Ovary (tissue), 10 donors: ENCODE measurements at places on chromosomes 7 and 10. TPM values are rescaled to one million over a fixed set of nuclear protein-coding genes. Genes with fewer than 3 reads are reported as not detected.

DNA sequence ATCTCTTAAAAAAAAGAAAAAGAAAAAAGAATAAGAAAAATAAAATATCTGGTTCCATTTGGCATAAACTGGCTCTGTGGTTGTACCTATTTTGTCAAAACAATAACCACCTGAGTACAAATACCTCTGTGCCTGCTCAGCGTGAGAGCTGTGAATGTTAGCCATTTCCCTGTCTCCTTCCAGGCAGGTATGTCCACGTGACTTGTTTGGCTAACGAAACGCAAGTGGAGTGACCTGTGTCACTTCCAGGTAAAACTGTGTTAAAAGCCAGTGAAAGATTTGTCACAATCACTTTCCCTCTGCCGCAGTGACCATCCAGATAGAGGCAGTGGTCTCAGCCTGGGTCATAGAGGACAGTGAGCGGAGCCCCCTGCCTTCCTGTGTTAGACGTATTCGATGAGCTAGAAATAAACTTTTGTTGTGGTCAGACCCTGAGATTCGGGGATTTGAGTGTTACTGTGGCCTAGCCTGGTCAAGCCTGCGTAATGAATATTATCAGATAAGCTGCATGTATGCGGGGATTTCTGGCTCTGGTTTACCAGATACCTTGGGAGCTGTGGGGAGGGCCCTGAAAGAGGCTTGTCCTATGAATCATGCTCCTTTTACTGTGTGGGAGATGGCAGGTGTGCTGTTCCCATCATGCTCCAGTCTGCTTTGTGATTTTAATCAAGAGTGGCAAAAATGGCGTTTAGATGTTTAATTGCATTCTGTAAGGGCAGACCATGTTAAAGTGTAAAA lies 3.8 kb downstream of the PTER start:
- no peaks in the 10 kb centered on the region for H3K36me3 ChIP-seq
- no peak overlapping the region for H3K27ac ChIP-seq
- H3K4me3 ChIP-seq = no peak overlapping the region

The COL1A2 gene
- total RNA-seq = 545 TPM

DNA sequence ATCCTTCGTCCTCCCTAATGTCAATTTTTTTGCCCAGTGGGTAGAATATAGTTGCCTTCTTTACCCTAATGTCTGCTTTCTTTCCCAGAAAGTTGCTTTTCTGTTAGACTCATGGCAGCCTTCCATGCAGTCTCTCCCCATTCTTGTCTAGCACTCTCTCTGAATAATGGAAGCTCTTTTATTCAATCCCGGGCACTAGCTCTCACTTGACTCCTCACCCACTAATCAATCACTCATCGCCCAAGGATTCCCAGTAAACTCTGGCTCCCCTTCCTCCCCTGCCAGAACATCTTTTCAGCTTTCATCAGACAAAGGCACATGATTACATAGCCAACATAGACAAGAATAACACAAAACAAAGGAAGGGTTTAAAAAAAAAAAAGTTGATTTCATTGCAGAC lies 100.2 kb upstream of the RELN start:
- no peaks in the 10 kb centered on the region for H3K4me1 ChIP-seq
- no peaks in the 10 kb centered on the region for H3K36me3 ChIP-seq
- H3K27me3 ChIP-seq = no peaks in the 10 kb centered on the region
- H3K27ac ChIP-seq = no peak overlapping the region
- no peak overlapping the region for H3K4me3 ChIP-seq

The POT1 gene
- 33.0 TPM for total RNA-seq

The ASAH2 gene
- 0.51 TPM for total RNA-seq

GRCh38 chr10:48232717-48233447 lies 41.6 kb downstream of the FRMPD2 start:
- H3K4me3 ChIP-seq = no peak overlapping the region
- no peak overlapping the region for H3K27ac ChIP-seq
- H3K36me3 ChIP-seq = no peaks in the 10 kb centered on the region
- no peaks in the 10 kb centered on the region for H3K4me1 ChIP-seq
- no peaks in the 10 kb centered on the region for H3K27me3 ChIP-seq
- no peak for DNase-seq

The ZNF138 gene
- 11.0 TPM for total RNA-seq

- H3K4me1 ChIP-seq = no peaks in the 10 kb centered on the region
- no peaks in the 10 kb centered on the region for H3K36me3 ChIP-seq
- H3K27ac ChIP-seq = no peak overlapping the region
- no peak for DNase-seq
Measured at GRCh38 chr7:16813232-16813616, 8.4 kb upstream of the AGR2 start.

The SPDYE5 gene
- 0.15 TPM for total RNA-seq

The CRYGN gene
- 0.67 TPM for total RNA-seq

GRCh38 chr10:73459683-73460314 lies 26.4 kb upstream of the MSS51 start:
- no peaks in the 10 kb centered on the region for H3K27me3 ChIP-seq
- no peaks in the 10 kb centered on the region for H3K4me1 ChIP-seq
- H3K36me3 ChIP-seq = no peaks in the 10 kb centered on the region
- no peak overlapping the region for H3K4me3 ChIP-seq
